ENCODE measurements at places on chromosomes 3 and 15.

DNA sequence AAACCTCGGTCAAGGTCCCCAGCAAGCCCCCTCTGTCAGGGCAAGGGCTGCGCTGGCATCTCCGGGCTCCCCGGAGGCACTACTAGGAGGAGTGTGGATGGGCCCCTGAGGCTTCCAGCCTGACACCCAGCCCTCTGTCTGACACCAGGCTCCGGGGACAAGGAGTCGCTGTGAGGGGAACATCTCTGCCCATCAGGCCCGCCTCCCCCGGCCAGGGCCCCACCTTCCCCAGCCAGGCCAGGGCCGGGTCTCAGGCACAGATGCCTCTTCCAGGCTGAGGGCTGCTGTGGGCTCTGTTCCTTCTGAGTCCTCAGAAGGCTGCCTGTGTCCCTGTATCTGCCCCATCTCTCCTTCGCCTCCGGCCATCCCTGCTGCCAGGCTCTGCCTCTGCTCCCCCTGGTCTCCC, 15.8 kb downstream of the CSPG4 start:
- DNase-seq = no peak

DNA sequence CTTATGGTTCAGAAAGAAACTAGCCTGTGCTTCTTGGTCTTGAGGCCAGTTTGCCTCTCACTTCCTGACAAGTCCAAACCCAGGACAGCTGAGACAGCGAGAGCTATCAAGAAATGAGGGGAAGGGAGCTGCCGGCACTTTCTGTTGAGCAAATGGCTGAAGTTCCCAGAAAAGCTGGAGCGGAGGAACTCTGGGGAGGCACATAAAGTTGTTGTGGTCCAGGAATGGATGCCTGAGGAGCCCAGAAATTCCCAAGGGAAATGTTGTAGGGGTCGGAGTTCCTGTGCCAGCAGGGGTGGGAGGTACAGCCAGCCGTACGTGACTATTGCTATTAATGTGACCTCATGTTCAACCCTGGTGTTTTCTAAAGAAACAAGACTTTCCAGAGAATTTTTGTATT, 98.8 kb upstream of the TNFAIP8L3 start:
- DNase-seq = no peak

GRCh38 chr15:40115670-40116093, 7.0 kb upstream of the BMF start:
- no peak for DNase-seq

GRCh38 chr3:64049136-64049535, 25.8 kb upstream of the PSMD6 start:
- no peak for DNase-seq

GRCh38 chr15:89860431-89860830, 33.4 kb downstream of the AP3S2 start:
- DNase-seq = no peak

GRCh38 chr3:11734-12133, 184.8 kb upstream of the CHL1 start:
- DNase-seq = no peak

- no peak for DNase-seq
Measured at GRCh38 chr15:94777037-94777436, 545.7 kb downstream of the MCTP2 start.

DNA sequence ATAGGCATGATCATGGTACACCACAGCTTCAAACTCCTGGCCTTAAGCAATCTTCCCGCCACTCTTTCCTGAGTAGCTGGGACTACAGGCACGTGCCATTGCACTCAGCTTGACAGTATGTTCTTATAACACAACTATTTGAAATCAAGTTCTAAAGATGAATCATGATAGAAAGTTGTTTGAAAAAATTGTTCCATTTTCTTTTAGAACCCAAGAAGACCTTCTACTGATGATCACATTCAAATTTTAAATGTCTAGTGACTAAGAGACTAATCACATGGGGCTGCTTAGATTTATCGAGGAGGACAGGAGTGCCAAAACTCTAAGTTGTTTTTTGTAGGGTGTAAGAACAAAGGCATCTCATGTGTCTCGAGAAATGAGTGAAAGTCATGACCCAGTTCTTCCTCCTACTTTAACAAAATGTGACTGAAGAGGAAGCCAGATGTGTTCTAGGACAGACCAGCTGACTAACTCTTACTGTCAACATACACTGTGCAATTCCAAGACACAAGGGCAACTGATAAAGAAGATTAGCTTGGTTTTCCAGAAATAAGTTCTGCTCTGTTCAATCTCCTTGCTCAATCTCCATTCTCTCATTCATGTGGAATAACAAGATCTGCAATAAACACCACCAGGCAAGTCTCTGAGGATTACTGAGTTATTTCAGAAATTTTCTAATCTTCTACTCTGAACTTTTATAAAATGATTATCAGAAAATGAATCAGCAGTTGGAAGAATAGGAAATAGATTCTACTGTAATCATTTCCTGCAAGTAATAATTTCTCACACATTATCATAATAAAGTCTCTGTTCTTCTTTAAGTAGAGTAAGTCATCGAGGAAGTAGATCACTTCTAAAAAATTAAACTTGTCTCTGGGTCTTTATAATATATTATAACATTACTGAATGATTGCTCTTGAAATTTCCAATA, 122.6 kb upstream of the CCNL1 start:
- no peak for DNase-seq

- no peak for DNase-seq
Measured at GRCh38 chr3:27532426-27533260, 48.5 kb upstream of the SLC4A7 start.

DNA sequence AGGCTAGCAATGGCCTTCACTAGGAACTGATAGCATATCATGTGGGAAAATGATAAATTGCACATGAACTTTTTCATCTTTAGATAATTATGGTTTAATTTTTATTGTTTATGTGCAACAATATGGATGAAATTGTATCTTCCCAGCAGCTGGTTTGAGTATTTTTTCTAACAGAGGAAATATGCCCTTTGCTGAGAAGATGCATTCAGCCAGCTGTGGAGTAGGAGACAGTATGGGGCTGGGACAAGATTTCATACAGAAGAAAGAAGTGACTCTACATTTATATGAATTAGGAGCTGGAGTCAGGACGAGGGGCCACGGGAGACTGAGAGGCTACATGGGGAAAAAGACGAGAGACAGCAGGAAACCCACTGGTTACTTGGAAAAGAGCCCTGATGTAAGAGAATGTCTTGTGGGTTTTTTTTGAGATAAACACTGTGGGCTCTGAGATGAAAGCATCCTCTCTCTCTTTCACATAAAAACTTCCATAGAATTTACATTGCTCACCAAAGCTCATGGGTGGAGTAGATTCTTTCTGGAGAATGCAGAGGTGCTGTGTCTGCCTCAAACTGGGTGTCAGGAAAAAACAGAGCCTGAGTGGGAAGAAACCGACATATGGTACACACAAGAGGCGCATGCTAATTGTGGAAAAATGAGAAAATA, 115.2 kb upstream of the PDZRN3 start:
- DNase-seq = no peak

DNA sequence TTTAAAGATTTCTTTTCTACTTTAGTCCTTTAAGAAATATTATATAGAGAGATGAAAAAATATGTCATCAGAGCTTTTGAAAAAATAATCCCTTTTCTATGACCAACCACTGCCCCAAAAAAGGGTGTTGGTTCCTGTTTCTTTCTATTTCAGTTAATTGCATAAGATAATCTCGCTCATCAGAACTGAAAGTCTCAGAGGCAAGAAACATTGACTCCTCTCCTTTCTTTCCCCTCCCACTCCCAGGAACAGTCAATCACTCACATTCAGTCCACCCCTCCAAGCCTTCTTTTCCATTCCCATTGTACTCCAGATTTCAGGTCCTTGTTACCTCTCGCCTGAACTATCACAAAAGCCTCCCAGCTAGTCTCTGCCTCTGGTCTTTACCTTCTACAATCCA, 153.7 kb upstream of the ABI3BP start:
- DNase-seq = no peak

GRCh38 chr3:68483041-68483440, 449.3 kb downstream of the TAFA4 start:
- no peak for DNase-seq

- no peak for DNase-seq
Measured at GRCh38 chr3:126287536-126288241, 69.5 kb downstream of the KLF15 start.

GRCh38 chr3:32595323-32595722, 24.7 kb upstream of the DYNC1LI1 start:
- DNase-seq = no peak

GRCh38 chr15:84856731-84857417, 27.6 kb upstream of the SLC28A1 start:
- no peak for DNase-seq

GRCh38 chr15:94485148-94485719, 253.9 kb downstream of the MCTP2 start:
- no peak for DNase-seq

- no peak for DNase-seq
Measured at GRCh38 chr15:70248116-70249025, 150.7 kb upstream of the TLE3 start.

GRCh38 chr3:45760878-45761711, 35.2 kb downstream of the SLC6A20 start:
- peak; percentile 32 for DNase-seq

GRCh38 chr3:24457719-24458118, 36.9 kb downstream of the THRB start:
- no peak for DNase-seq

DNA sequence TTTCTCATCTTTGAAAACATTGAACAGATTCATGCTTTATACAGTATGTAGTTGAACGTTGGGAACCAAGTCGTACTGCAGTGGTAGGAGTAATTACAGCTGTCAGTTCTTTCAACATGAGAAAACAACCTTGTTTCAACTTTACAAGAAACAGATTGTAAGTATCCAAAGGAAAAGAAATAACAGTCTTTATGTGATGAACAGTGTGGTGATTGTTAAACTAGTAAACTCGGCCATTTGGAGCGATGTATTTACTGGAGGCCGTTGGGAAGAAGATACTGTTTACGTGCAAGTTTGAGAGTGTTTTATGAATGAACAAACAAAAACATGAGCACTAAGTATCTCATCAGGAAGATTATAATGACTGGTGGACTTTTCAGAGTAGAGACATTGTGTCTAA, 48.4 kb downstream of the EPHA3 start:
- DNase-seq = no peak

DNA sequence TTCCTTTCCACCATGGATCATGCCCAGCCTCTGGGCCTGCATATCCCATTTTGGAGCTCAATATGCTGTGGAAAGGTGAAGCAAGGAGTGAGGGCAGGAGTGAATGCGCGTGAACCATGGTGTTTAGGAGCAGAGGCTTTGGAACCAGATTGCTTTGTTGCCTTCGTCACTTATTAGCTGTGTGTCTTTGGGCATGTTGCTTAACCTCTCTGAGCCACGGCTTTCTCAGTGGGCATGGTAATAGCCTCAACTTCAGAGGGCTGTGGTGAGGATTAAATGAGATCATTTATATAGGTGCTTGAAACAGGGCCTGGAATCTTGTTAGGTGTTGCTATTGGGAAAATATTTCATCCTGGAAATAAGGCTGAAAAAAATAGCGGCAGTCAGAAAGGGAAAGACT, 129.7 kb downstream of the WNT7A start:
- DNase-seq = no peak

- DNase-seq = no peak
Measured at GRCh38 chr3:143244516-143245063, 125.0 kb downstream of the CHST2 start.

- DNase-seq = no peak
Measured at GRCh38 chr3:152309535-152310307, 41.0 kb downstream of the MBNL1 start.

DNA sequence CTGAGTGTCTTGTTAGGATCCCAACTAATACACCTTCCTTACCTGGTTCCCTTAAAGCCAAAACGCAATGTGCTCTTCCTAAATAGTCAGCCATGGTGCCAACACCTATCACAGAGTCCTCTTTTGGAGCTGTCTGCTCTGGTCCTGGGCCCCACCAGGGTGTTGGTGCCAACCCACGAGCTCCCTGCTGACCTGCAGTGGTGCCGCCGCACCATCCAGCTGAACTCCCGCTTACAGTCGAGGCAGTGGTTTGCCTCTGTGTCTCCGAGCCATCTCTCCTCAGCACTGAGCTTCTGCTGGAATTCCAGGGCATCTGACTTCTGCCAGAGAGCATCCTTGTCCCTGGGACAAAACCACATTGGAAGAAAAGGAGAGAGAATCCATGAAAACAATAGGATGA, 15.9 kb downstream of the CXCR6 start:
- DNase-seq = no peak

DNA sequence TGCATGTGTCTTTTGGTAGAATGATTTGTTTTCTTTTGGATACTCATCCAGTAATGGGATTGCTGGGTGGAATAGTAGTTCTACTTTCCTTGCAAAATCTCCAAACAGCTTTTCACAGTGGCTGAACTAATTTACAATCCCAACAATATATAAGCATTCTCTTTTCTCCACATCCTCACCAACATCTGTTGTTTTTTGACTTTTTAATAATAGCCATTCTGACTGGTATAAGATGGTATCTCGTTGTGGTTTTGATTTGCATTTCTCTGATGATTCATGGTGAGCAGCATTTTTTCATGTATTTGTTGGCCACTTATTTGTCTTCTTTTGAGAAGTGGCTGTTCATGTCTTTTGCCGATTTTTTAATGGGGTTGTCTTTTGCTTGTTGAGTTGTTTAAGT, 55.8 kb downstream of the ST8SIA2 start:
- no peak for DNase-seq

- DNase-seq = no peak
Measured at GRCh38 chr3:192896208-192896607, 21.4 kb downstream of the MB21D2 start.

GRCh38 chr3:20324664-20325478, 138.9 kb upstream of the SGO1 start:
- no peak for DNase-seq

GRCh38 chr3:141539431-141540187, 52.8 kb downstream of the RASA2 start:
- no peak for DNase-seq

DNA sequence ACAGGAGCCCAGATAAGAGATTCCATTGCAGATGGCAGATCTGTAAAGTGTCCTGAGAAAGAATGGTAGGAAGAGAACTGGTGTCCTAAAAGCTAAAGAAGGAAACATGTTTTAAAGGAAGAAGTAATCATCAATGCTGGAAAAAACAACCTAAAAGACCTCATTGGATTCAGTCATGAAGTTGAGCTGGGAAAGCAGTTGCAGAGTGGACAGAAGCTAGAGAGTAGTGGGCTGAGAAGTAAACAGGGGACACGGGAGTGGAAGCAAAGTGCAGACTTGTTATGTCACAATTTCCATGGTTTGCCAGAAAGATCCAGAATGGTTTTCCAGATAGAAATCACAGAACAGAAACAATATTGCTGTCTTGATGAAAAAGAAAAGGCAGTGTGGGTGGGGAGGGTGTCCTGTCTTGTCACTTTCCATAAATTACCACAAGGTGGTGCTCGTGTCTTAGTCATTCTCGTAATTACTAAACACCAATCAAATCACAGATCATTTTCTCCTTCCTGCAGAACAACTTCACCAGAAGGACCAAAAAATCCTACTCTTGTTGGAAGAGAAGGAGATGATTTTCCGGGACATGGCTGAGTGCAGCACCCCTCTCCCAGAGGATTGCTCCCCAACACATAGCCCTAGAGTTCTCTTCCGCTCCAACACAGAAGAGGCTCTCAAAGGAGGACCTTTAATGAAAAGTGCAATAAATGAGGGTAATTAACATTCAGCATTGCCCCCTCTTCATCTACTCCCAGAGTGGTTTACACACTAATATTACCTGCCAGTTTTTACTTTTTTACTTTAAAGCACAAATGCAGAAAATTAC, 64.5 kb downstream of the KLHL25 start:
- peak; percentile 69 for DNase-seq

GRCh38 chr3:105933871-105934270, 65.1 kb upstream of the CBLB start:
- DNase-seq = no peak

- DNase-seq = no peak
Measured at GRCh38 chr3:197149528-197149927, 119.9 kb upstream of the MELTF start.

- no peak for DNase-seq
Measured at GRCh38 chr15:85444122-85444745, 63.8 kb downstream of the AKAP13 start.

Measured in stimulated activated CD4-positive, alpha-beta T cell treated with anti-CD3 and anti-CD28 coated beads, Interleukin-12 subunit alpha, Interleukin-12 subunit beta, amount 100 ng/mL, for 48 hours (primary cell).